ENCODE measurements at places on chromosomes 13 and 19.

- DNase-seq, result no peak
Measured at GRCh38 chr13:48775285-48775684, 121.6 kb downstream of the CYSLTR2 start.

- no peak for DNase-seq
Measured at GRCh38 chr13:33351319-33351718, 65.8 kb upstream of the STARD13 start.

DNA sequence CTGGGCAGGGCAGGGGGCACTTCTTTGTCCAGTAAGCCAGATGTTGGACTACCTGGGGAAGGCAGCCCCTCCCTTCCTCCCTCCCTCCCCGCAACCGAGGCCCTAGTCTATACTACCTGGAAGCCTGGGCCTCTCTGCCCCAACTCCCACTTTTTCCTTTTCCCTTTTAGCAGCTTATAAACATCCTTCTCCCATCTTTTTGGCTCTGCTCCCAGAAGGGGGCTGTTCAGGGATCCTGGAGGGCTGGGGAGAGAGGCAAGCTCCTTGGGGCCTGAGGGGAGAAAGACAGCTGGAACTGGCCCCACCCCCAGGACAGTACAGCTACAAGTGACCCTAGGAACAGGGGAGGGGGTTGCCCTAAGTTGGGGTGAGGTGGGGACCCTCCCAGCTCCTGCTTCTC, 44.9 kb downstream of the LYL1 start:
- no peak for DNase-seq

DNA sequence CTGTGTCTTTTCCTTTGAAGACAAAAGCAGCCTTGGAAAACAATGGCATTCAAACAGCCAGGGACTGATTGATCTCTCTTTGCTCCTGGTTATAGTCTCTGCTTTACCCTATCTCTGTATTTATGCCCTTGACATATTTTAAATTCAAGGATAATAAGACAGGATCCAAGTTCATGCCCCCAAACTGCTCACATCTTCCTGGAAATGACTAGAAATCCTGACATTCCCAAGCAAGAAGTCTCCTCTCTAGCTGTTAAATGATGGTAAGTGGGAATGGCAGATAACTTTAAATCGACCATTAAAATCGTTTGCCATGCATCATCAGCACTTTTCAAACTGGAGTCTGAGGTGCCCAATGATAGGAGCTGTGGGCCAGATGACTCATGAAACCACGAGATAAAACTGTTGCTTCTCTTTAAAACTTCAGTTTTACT, 435.6 kb downstream of the FOXO1 start:
- no peak for DNase-seq

DNA sequence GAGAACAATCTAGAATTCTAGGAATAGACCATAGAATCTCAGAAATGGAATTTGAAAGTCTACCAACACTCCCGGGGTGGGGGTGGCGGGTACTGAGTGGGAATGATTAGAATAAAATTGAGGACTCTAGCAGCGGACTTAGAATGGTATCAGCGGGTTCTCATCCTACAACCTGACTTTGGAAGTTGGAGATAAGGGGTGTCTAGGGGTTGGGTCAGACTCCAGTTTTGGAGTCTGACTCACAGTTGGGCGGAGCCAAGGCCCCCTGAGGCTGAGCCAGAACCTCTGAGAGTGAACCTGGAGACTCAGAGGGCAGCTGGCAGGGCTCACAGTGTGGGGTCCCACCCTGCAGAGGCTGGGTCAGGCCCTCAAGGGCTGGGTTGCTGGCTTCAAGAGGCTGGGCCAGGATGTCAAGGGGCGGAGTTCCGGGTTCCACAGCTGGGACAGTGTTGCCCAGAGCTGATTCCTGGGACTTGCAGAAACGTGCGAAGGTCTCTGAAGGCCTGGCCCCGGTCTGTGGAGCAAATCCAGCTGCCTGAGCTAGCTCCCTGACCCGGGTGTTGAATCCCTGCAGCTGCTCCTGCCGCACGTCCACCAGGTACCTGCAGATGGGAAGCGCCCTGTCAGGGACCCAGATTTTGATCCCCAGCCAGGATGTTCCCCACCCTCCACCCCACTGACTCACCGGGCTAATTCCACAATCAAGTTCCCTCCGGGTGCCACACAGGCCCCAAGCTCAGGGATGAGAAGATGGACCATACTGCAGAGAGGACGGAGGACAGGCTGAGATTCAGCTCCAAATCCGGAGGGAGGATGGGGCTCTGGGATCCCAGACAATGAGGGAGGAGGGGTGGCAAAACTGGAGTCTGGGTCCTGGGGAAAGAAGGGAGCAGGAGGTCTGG, 1.6 kb upstream of the TNNI3 start:
- no peak for DNase-seq

GRCh38 chr13:106423530-106423929, 111.9 kb downstream of the EFNB2 start:
- DNase-seq, result no peak

DNA sequence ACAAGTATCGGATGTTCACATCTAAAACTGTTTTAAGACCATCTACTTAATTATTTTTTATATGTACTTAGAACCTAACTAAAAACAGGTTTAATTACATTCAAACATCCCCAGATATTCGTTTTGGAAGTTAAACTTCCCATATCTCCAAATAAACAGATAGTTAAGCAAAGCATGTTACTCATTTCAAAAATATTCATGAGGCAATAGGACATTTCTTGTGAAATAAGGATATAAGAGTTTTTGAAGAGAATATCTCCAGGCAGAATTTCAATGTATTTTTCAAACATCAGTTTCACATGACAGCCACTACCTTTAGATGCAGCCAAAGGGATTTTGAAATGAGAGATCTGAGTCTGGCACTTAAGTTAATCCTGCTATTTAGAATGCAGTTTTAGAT, 697.5 kb downstream of the SLITRK1 start:
- DNase-seq, result no peak

DNA sequence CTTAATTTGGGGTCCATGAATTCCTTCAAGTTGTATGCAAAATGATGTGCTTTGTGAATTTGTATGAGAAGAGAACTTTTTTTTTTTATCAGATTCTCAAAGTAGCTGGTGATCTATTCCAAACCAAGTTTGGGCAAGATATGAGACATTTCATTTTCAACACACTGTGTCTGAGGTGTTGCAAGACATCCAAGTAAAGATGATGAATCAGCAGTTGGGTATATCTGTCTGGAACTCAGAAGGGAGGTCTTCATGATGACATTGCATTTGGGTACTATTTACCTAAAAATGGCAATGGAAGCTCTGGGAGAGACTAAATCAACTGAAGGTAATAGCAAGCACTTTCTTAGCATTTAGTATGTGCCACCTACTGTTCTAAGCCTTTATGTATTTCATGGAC, 2.8 kb downstream of the FAM124A start:
- no peak for DNase-seq

DNA sequence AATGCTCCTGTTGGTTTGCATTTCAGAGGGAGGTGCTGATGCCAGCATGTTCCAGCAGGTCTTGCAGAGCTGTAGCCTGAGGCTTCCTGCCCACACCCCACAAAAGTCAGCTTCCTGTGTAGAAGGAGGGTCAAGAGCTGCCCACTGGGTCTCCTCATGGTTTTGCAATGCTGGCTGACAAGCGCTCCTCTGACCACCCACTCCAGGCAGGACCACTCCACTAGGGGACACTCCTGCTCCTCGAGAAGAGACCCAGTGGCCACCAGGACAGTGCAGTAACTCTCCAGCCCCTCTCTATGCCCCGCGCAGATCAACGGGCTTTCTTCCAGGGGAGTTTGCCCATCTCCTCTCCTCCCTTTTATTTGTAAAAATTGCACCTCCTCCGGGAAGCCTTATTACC, 72.9 kb upstream of the UQCRFS1 start:
- no peak for DNase-seq

GRCh38 chr19:57192077-57192420, 749 bp downstream of the ZNF264 start:
- DNase-seq, result no peak

GRCh38 chr13:57799624-57800023, 168.1 kb downstream of the PCDH17 start:
- no peak for DNase-seq

GRCh38 chr13:53631511-53631910, 602.9 kb downstream of the OLFM4 start:
- no peak for DNase-seq

DNA sequence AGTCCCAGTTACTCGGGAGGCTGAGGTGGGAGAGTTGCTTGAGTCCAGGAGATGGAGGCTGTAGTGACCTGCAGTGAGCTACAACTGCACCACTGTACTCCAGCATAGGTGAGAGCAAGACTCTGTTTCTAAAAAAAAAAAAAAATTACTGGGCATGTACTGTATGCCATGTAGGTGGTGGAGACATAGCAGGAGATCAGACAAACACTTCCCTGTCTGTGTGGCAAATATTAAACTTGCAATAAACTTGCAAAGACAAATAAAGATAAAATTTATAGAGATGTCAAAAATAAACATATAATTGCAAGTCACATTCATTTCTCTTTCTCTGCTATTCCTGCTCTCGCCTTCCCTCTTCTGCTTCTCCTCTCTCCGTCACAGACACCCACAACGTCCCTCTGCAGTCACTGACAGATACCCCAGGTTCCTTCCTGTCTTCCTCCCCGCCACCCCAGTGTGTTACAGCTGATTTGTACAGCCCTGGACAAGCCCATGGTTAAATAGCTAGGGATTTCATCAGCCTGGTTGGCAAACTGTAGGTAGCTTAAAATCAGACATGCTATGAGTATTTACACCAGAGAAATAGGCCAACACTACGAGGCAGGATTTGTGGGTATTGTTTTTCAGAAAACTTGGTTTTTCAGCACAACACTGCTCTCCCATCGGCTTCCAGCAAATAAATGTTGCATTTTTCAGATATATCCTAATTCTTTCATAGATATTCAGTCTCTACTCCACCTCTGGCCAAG, 1.3 kb upstream of the CD177 start:
- no peak for DNase-seq

All from activated gamma-delta T cell (primary cell).